Fibroblast of pulmonary artery (primary cell): ENCODE measurements at places on chromosomes 3 and 15.

DNA sequence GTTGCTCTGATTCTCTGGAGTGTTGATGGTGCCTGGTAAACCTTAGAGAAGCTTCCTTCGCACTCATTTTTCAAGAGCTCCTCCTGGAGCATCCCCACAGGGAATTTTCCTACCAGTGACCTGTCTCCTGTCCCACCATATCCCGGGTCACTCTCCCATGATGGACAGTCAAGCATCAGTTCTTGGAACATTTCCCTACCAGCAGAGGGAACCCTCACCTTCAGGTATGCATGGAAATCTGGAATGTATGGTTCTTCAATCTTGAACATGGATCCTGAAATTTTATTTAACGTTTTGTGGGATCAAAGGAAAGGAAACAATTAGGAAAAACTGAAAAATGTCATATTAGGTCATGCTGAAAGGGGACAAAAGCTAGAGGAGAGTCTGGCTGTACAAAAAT lies 153.8 kb downstream of the SPATA16 start:
- peak; percentile 12 for DNase-seq

DNA sequence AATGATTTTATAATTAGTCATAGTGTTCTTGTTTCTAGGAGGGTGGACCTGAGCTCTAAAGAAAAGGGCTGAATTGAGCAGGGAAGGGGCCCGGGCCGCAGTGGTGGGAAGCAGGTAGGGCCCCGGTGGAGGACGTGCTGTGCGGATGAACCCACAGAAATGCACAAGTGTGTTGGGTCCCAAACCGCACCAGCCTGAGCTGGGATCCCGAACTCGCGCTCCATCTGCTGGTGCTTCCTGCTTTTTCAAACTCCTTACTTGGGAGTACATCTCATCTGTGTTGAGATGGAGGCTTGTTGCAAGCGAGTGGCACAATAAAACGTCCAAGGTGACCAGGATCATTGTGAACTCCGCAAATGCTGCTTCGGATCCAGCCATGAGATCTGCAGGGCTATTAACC lies 244.8 kb upstream of the IGF1R start:
- DNase-seq, result no peak

- peak; percentile 99 for DNase-seq
Measured at GRCh38 chr3:194089357-194090177, 46.4 kb upstream of the HES1 start.

GRCh38 chr15:89243691-89244573 lies at the start of gene FANCI:
TSS of gene FANCI (plus strand) at chr15:89243979. CDS start at chr15:89247648, 3,669 bp downstream.
- DNase-seq, result peak; percentile 94

DNA sequence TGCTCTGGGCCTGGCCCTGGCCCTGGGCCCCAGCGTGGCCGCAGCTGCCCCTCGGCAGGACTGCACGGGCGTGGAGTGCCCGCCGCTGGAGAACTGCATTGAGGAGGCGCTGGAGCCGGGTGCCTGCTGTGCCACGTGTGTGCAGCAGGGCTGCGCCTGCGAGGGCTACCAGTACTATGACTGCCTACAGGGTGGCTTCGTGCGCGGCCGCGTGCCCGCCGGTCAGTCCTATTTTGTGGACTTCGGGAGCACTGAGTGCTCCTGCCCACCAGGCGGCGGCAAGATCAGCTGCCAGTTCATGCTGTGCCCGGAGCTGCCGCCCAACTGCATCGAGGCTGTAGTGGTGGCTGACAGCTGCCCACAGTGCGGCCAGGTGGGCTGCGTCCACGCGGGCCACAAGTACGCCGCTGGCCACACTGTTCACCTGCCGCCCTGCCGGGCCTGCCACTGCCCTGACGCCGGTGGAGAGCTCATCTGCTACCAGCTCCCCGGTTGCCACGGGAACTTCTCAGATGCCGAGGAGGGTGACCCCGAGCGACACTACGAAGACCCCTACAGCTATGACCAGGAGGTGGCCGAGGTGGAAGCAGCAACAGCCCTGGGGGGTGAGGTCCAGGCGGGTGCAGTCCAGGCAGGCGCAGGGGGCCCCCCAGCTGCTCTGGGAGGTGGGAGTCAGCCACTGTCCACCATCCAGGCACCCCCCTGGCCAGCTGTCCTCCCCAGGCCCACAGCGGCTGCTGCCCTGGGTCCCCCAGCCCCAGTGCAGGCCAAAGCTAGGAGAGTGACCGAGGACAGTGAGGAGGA lies 21.7 kb downstream of the FBLN2 start:
- DNase-seq, result no peak

DNA sequence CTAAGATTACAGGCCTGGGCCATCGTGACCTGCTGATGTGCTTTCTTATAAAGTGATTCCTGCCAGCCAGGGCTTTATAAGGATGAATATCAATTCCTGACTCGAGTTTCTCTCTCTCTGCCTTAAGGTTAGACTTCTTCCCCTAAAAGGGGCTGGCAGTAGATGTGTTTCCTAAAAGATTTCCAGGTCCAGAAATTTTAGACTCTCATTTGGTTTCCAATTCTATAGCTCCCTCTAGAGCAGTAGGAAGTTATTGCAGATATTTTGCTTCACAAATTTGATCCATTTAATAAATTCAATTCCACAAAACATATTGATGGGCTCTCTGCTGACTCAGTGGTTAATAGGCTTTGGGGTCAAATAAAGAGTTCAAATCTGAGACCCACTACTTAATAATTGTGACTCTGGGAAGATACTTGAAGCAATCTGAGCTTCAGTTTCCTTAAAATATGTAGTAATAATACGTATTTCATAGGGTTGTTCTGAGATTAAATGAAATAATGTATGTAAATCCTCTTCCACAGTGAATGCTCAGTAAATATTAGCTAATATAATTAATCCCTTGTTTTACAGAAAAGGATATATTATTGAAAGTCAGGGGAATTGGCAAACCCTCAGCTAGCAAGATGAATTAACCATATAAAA lies 2.1 kb downstream of the TRIM69 start:
- peak; percentile 82 for DNase-seq

GRCh38 chr3:176734146-176734545 lies 463.1 kb downstream of the TBL1XR1 start:
- DNase-seq, result no peak

DNA sequence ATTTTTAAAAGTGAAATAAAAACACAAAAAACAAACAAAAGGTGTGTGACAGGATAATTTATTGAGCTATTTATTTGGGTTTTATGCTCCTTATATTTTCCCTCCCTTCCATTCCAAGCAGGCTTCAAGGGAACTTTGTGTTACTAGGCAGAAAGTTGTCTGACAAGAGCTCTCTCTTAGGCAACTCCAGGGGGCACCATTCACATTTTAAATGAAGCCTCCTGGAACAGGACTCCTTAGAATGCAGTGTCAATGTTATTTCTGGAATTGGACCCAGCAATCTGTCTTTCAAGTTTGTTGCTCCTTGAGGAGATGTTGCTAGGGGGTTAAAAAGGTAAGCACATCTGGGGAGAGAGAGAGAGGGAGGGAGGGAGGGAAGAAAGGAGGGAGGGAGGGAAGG lies 5.4 kb upstream of the RFX7 start:
- DNase-seq, result peak; percentile 80

- DNase-seq, result peak; percentile 43
Measured at GRCh38 chr3:142498397-142499180, 50.8 kb upstream of the XRN1 start.

- no peak for DNase-seq
Measured at GRCh38 chr3:59621037-59621436, 571.2 kb upstream of the CFAP20DC start.
